ENCODE measurements at places on chromosomes 2 and 18.
A peak's percentile ranks its signal among the peaks of the same experiment; 100 is the strongest.

- no peak for DNase-seq
Measured at GRCh38 chr2:46554397-46554796, 75.0 kb downstream of the TMEM247 start.

GRCh38 chr2:132415915-132416722 is 486 bp upstream of the GPR39 start:
- DNase-seq, result peak; percentile 98

DNA sequence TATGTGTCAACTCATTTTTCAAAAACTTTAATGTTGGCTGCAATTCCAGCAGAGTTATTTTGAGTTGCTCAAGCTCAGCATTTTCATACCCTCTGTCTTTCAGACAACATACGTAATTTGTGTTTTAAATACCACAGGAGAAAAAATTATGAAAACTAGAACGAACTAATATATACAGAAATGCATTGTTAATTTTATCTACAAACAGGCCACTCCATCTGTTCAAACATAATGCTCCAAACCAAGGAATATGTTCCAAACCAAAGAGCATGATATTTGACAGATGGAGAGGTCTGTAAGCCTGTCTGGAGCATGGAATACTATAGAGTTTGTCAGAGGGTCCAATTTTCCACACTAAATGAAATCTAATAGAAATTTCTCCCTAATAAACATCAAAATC is 536.2 kb upstream of the FSIP2 start:
- no peak for DNase-seq

- DNase-seq, result no peak
Measured at GRCh38 chr2:163121483-163121882, 282.9 kb upstream of the KCNH7 start.

DNA sequence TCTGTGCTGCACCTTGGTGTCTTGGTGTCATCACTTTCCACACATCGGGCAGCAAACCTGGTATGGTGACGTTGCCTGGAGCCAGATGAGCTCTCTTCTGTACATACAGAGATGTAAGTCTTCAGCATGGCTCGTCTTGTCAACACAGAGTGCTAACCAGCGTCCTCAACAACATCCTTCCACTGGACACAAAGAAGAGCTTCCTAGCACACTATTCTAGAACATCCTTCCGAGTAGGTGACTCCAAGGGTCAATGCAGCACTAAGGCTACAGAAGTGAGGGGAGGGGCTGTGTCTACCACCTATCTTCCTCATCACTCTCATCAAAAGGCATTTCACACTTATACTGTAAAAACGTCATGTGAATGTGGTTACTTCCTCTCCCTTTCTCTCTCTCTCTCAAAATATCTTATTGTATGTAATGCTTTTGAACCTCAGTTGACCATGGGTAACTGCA is 108.1 kb upstream of the SLC1A4 start:
- no peak for DNase-seq

All from small intestine (tissue), 16 donors.